Activated CD4-positive, alpha-beta T cell treated with anti-CD3 and anti-CD28 coated beads, Interleukin-2, amount 50 U/mL, for 4 hours (primary cell): ENCODE measurements at places on chromosomes 6 and 20.

- DNase-seq: no peak
These were observed 71.8 kb upstream of the NNAT start for GRCh38 chr20:37449276-37449675.

GRCh38 chr6:46412662-46413061 is 78.6 kb downstream of the RCAN2 start:
- DNase-seq: no peak

DNA sequence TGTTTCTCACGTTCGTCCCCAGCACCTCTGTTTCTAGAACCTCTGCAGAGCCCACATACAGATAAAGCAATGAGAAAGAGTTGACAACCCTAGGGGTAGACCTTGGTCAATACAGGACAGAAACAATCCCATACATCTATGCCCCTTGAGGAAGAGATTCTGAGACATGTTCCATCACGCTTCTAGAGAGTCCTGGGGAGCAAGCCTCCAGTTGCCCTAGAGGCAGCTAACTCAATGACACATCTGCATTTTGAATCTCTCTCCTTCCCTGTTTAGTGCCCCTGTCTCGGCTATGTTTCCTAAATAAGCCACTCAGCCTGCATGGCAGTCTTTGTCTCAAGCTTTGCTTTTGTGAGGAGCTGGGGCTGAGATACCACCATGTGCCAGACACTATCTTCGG is 435.3 kb downstream of the CD83 start:
- no peak for DNase-seq

- DNase-seq: no peak
These were observed 71.2 kb downstream of the KIAA0319 start for GRCh38 chr6:24574809-24575208.

- no peak for DNase-seq
These were observed 787 bp upstream of the CARMIL1 start for GRCh38 chr6:25278261-25278913.

- DNase-seq: no peak
These were observed 41.9 kb upstream of the DEFB112 start for GRCh38 chr6:50091641-50092040.

- no peak for DNase-seq
These were observed 631.1 kb downstream of the COL12A1 start for GRCh38 chr6:74574794-74575193.

DNA sequence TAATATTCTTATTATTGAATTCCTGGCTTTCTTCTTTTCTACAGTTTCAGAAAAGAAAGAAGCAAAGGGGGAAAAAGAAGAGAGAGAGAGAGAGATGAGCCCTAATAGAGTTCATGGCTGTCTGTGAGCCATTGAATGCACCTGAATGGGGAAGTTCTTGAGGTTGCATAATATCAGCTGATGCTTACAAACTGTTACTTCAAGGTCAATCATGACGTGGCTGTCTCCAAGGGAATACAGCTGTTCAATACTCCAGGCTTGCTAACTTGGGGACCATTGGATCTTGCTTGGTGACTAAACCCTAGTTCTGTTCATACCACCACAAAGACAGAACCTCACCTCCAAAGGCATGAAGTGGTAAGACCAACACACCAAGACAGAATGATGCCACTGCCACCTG is 180.4 kb downstream of the ADGRG6 start:
- no peak for DNase-seq

DNA sequence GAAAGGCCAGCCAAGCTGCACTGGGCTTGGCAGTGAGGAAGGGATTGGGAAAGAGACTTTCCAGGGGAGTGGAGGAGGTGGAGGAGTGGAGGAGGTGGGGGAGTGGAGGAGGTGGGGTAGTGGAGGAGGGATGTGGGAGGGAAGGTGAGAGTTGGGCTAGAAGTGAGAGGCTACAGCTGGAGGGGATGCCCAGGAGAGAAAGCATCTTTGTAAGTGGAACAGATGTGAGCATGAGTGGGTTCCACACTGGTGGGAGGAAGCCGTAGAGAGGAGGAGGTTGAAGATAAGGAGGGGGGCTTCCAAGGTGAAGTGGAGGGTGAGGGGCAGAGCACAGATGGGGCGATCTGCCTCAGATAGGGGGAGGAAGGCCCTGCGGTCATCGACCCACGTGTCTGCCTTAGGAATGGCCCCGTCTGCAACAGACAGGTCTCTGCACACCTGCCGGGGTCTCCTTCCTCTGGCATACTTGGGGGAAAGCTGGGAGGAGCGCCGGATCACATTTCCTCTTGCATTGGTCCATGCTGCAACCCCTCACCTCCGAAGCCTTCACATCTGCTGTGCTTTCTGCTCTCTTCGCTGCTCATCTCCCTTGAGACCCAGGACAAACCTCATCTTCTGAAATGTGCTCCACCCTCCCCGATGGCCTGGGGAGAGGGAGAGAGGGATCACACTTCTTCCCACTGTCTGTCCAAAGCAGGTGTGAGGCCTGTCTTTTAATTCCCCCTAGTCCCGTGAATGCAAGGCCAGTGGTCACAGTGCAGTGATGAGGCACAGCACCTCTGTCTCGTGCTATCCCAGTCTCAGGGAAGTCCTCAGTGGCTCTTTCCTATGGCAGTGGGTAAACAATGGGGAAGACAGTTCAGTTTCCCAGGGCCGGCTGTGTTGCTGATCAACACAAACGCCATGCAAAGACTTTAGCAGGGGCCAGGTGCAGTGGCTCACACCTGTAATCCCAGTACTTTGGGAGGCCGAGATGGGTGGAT is 48.6 kb upstream of the SNX9 start:
- DNase-seq: no peak

GRCh38 chr6:18162401-18162800 is 7.2 kb downstream of the KDM1B start:
- DNase-seq: no peak

DNA sequence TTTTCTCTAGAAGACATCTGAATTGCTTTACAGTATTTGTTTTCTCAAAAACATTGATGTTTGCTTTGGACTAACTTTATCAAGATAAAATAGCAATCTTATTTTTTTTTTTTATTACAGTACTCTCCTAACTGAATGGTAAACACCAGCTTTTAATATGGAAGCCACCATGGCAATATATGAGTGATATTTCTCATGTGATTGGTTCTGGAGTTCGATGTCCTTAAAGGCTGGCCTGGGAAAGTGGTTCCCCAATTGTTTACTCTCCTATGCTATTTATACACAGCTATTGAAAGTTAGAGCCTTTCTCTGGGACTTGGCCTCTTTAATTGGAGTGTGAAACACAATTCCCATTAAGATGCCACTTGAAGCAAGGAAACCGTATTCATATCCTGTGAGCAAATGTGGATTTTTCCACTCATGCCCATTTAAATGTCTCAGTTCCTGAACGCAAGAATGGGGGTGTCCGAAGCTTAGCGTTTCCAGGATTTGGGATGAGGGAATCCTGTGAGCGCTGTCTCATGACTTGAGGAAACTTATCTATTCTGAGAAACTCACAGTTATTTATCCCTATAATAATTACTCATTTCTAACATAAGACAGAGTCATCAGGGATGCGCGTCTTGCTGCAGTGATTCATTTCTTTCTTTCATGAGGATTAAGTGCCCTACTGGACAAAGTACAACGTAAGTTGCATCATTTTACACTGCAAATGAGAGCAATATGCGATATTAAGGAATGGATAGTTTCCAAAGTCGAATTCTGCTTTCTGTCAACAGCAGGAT is 143.3 kb upstream of the PREP start:
- no peak for DNase-seq

- no peak for DNase-seq
These were observed 140.3 kb upstream of the EYA4 start for GRCh38 chr6:133100865-133101264.

GRCh38 chr20:1939270-1939595 is 44.0 kb downstream of the SIRPA start:
- DNase-seq: no peak

DNA sequence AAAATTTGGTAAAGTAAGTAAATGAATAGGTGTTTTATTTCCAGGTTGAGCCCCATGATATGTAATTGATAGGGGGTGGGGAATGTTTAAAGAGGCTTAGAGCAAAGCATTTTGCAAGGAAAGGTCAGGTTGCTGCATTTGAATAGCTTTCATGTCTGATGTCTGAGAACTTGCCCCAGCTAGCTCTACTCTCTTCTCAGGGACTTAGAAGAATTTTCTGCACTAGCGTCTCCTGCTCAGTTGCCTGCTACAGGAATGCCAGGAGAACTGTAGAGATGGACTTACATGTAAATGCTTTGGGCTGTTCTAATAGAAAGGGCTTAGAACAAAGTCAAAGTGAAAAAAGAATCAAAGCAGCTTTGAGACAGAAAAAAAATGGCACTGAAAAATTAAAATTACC is 35.5 kb downstream of the TRMT6 start:
- no peak for DNase-seq

DNA sequence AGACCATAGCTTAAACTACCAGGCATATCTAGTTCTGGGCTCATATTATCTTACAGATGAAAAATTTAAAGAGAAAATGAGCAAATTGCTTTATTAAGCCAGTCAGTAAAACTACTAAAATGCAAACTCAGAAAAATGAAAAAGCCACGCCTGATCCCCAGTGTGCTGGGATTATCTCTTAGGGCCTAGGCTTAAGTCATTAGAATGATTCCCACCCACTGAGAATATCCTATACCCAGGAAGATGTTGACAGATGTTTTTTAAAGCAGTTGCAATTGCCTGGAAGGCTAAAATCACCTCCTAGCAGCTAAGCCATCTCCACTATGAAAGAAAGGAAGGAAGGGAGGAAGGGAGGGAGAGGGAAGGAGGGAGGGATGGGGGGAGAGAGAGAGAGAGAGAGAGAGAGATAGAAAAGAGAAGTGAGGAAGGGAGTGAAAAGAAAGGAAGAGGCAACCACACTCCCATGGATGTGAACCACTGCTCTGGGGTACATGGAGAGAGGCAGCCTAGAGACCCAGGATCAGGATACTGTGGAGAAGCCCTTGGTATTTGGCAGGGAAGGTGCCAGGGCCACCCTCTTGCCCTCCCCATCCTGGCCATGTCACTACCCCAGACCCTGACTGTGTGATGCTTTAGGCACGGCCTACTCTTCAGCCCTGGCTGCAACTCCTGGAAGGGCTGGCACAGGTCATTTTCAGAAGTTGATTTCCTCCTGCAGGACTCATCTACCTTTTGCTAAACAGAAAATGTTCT is 21.9 kb downstream of the NEDD9 start:
- DNase-seq: no peak

DNA sequence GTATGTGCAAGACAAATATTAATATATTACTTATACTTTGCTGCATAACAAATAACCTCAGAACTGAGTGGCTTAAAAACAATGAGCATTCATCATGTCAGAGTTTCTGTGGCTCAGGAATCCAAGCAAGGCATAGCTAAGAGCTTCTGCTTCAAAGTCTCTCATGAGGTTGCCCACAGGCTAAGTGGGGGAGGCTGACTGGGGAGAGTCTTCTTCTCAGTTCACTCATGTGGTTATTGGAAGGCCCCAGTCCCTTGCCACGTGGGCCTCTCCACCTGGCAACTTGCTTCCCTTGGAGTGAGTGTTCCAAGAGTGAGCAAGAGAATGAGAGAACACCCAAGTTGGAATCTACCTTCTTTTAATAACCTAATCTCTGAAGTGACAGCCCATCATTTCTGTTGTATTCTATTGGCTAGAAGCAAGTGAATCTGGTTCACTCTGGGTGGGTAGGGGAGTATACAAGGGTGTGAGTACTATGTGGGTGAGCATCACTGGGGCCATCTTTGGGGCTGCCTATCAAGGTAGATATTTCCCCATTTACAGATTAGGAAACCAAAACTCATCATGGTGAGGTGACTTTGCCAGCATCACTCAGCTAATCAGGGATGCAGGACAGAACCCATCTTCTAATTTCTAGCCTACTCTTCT is 36.0 kb downstream of the DNAH8 start:
- DNase-seq: no peak

DNA sequence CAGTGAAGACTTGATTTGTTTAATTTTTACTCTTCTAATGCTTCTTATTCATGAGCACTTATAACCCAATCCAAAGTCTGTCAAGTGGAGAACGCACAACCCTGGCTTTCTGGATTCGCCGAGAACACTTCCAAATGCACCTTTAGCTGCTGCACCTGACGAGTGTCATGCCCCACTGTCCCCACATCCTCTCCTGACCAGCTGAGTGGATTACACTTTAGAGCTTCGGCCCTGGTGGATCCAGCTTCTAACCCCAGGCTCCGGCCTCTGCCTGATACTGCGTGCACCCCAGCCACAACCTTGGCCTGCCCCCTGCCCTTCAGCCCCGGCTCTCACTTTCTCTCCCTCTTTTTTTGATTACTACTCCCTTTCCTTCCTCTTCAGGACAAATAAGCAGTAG is 258.8 kb downstream of the TMEM242 start:
- DNase-seq: no peak

DNA sequence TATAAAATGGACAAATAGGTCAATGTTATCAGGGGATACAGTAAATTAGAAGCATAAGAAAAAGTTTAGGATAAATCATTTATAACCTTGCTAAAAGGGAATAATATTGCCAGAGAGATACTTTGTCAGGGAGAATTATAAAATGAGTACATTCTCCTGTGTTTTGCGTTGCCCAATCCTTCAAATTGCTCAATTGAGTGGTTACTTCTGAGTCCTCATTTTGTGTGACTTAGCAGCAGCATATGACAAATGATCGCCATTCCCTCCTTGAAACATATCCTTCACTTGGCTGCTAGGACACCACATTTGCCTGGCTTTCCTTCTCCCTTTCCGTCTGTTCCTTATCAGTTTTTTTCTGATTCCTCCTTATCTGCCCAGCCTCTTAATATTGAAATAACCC is 106.7 kb upstream of the FLRT3 start:
- DNase-seq: no peak

GRCh38 chr6:74063391-74063790 is 367.4 kb downstream of the CD109 start:
- DNase-seq: no peak

DNA sequence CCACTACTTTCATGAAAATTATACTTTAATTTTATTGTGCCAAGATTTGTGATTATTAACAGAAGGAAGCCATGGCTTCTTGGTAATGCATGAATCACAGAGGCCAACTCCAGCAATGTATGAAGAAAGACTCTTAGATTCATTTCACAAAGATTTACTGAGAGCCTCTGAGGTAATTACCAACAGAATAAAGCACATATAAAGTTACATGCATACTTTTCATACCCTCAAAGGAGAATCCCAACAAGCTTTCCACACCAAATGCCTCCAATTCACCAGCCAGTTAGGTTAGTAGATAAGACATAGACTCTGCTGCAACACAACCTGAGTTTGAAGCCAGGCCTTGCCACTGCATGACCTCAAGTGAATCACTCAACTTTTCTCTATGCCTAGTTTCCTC is 41.9 kb downstream of the HBS1L start:
- DNase-seq: no peak

DNA sequence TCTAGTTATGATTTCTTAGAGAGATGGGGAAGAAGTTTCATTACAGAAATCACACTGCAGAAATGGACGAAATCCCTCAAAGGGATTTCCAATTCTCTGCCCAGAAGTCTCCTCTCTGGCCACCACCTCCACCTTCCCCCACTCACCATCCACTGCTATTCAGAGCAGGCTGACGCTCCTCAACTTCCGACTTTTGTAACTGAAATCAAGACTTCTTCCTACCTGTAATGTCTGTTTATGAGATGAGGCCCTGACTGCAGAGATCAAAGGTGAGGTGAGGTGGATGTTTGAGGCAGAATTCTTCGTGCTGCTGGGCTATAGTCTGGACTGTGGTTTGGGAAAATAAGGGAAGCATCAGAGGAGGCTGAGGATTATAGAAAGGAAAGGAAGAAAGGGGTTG is 385.2 kb upstream of the ARID1B start:
- DNase-seq: no peak
